ENCODE measurements at places on chromosomes 7 and 10.

DNA sequence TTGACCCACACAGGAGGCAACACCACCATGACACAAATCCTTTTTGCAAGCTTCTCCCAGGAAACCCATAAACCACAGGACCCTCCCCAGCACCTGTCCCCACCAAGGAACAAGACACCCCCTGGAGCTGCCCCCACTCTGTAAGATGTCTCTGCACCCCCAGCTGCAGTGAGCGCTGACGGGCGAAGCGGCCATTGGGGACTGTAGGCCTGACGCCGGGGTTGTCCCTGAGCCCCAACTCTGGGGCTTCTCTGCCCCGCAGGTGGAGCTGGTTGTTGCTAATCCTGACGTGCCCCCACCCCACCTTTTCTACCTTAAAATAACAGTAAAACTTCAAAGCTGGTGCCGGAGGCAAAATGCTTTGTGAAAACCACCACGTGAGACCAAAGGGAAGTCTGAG, 94.7 kb upstream of the PPP2R2D start:
- DNase-seq = no peak

DNA sequence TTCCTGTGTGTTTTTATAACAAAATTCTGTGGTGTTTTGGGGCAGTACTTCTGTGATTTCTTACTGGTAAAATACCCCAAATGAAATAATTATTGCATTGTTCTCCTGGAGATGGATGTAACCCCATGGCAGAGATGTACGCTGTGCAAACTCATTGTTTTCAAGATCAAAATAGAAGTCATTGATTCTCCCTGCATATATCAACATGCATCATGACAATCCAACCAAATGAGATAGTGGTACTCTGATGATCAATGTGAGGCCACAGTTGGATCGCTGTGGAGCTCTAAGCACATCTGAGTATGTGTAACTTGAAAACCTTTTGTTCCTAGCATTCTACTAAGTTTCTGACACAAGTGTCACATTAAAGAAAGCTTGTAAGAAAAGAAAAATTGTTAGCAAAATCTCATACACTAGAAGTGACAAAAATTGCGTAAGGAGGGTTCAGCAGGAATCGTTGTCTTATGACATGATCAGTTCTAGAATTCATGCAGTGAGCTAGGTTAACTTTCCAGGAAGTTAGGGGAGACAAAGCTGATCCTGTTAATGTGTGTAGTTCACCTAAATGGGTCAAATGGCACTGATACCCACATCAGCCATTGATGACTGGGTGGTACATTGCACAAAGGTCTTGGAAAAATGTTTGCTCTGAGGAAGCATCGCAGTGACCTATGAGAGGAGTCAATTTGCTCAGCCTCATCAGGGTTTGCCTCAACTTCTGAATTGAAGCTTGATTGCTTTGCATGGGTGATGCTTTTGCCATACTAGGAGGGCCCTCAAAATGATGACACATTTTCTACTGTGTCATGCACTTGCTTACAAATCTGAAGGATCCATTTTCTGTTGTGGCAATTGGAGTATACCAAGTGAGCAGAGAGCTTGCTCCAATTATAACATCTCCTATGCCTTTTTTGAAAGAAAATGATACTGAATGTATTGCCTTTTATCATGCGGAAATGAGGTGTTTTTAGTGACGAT, 145.1 kb downstream of the PLXDC2 start:
- no peak for DNase-seq

DNA sequence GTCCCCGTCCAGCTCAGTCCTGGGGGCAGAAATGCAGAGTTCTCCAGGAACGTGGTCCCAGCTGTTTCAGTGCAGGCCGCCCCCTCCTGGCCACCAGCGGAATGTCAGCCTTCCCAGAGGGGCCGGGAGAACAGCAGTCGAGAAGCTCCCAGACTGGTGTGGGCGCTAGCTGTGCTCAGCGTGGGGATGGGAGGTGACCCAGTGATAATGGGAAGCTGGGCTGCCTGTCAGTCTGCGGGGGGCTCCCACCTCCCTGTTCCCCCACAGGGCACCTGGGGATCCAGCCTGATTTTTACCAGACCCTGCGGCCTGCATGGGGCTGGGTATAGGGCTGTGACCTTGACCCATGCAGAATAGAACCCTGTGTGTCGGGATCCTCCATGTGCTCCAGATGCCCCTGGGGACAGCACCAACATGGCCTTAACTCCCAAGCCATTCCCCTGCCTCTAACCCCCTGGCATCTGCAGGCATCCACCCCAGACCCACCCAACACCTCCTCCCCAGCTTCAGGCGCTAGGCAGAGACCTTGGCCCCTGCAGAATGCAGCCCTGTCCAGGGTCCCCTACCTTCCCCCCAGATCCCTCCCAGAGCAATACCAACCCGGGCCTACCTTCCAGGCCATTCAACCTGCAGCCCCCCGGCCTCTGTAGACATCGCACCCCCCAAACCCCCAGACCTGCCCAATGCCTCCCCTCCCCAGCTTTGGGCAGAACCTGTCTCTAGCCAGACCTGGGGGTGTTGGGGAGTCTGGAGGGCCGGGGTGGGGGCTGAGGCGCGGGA, 880 bp upstream of the ELN start:
- DNase-seq = no peak

GRCh38 chr7:859359-860030, 16.9 kb upstream of the GET4 start:
- no peak for DNase-seq

DNA sequence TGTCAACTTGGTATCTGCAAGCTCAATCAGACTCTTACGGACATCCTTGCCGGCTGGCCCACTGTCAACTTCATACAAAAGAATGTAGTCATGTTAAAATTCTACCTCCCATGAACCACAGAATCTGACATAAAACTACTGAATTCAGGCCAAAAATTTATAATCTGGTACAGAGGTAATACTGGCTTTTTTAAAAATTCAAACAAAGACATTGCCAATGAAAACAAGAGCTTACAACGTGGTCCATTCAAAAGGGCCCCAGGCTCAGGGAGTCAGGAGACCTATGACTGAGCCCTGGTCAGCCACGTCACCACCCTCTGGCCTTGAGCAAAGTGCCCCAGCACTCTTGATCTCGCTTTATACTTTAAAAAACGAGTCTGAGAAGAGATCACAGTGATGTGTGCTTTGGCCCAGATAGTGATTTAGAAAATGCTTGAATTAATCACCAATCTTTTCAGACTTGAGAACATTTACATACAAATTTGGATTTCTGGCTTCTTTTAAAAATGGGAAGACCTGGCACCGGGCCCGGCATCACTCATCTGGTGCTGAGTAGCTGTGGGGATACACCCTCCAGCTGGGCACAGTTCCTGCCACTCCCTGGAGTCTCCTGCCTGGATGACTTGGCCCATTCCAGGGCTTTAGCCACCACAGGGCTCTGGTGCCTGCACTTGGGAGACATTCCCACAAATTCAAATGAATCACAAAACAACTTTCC, 94.1 kb downstream of the PIP4K2A start:
- DNase-seq = no peak
